ENCODE measurements at places on chromosomes 11 and 22. TPM values are rescaled to one million over a fixed set of nuclear protein-coding genes. Genes with fewer than 3 reads are reported as not detected.

PIH1D2 gene
- 0.91 TPM for polyA plus RNA-seq

GRCh38 chr22:20803696-20804324, 29.9 kb downstream of the SERPIND1 start:
- DNase-seq: no peak

- DNase-seq: no peak
Observed at GRCh38 chr11:17744151-17744940, 9.8 kb downstream of the KCNC1 start.

OR52J3 gene
- not detected for polyA plus RNA-seq

- no peak for DNase-seq
Observed at GRCh38 chr11:41289408-41289807, 170.0 kb downstream of the LRRC4C start.

GRCh38 chr11:57192316-57192715, 10.6 kb downstream of the LRRC55 start:
- DNase-seq: no peak

DNA sequence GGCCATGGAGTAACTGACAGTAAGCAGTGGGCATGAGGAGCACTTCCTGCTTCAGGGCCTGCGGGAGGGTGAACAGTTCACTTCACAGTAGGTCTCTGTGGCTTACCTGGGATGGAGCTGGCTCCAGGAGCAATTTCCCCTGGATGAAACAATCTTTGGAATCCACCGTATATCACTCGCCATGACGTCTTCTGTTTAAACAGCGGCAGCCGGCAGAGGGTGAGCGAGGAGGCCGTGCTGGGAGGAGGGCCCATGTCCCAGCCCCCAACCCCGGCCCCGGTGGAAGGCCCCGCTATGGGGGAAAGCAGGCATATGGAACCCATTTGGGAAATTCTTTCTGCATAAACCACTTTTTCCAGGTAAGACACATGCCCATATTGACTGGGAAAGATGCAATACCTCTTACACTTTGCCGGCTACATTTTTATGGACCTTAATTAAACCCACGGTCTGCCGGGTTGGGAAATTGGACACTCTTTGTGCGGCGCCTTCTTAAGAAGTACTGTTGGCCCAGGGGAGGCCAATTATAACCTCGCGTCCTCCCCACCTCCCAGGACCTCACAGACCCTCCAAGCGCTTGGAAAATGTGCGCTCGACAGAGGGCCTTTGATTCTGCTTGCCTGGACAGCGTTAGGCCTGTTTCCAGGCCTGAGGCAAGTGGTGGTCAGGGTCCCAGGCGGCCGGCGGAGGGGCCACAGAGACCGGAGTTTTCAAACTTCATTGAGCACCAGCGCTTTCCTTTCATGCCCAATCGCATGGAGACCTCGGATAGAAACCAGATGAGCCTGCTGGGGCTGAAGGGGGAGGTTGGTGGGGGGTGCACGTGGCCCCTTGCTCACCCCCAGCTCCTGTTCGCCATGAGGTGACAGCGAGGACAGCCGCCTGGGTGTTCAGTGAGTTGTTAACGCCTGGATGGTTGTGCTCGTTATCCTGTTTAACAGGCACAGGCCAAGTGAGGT, 40.4 kb downstream of the SMIM38 start:
- no peak for DNase-seq

DNA sequence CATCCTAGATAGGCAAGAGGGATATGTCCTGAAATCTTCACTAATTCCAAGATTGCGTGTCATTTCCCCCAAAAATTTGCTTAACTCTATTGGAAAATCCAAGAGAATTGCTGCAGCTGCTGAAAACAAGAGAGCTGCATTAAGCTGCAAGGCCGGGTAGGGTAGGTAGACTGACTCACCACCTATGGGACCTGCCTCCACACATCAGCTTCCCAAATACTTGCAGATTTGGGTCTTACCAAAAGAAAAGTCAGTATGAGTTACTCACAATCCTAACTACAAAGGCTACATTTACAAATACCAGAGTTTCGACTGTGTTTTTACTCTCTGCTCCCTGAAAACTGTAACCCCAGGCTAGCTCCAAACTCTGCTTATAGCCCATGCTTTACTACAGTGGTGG, 142.5 kb upstream of the TEAD1 start:
- DNase-seq: peak; percentile 74

POU2AF2 gene
- polyA plus RNA-seq: not detected

- DNase-seq: no peak
Observed at GRCh38 chr22:35641494-35642120, 6.6 kb upstream of the APOL6 start.

- DNase-seq: peak; percentile 27
Observed at GRCh38 chr11:15673408-15673831, 558.7 kb downstream of the INSC start.

GPHA2 gene
- polyA plus RNA-seq: not detected

- DNase-seq: peak; percentile 31
Observed at GRCh38 chr22:32469799-32470212, 4.8 kb upstream of the FBXO7 start.

DNA sequence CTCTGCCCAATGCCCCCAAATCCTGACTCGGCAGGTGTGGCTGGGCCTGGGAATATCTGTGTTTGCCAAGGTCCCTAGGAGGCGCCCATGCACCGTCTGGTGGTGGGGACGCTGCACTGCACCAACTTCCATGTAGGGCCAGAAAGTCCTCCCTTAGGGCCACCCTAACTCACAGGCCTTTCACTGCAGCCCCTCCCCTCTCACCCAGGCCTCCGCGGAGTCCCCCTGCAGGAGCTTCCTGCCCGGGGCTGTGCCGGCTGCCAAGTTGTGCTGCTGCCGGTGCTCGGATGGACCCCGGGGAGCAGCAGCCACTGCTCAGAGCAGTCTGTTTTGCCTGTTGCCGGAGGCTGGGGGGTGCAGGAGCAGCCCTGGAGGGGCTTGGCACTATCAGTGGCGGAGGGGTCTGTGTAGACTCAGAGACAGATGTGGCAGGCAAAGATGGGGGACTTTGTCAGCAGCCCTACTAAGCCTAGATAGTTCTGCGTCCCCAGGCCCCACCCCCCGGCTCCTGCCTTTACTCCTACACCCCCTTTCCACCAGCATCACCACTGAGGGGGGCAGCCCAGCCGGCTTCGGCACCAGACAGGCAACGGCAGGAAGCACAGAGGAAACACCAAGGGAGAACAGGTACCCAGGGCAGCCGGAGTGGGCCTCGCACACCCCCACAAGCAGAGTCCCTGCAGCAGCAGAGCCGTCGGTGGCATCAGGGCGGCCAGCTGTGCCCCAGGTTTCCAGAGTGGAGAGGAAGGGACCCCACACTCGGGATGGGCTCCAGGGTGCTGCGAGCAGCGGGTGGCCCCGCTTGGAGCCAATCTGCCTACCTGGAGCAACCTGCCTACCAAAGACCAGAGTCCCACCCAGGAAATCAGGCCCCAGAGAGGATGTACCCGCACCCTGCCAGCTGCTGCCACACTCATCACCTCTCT, 124.3 kb downstream of the TRIM29 start:
- peak; percentile 40 for DNase-seq

KDM4E gene
- not detected for polyA plus RNA-seq

- DNase-seq: peak; percentile 61
Observed at GRCh38 chr11:64263021-64263946, 12.0 kb downstream of the PLCB3 start.

DNA sequence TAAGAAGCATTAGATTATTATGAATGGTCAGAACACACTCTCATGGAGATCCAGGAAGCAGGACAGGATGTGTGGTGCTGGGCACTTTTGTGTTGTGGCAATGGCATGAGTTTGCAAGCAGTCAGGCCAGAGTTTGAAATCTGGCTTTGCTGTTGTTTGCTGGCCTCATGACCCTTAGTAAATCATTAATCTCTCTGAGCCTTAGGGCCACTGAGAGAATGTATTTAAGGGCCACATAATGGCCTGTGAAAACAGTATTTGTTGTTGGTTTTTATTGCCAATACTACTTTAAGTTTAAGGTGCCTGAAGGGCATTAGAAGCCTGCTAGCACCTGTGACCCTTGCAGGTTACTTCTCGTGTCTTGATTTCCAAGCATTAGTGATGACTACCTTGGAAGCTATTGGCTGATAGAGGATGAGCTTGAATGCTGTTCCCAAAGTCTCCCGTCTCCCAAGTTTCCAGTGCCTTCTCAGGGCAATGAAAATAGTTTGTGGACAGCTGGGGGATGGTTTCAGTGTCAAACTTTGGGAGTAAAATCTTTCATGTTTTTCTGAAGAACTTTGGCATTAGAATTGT, 24.6 kb downstream of the STIM1 start:
- no peak for DNase-seq

DNA sequence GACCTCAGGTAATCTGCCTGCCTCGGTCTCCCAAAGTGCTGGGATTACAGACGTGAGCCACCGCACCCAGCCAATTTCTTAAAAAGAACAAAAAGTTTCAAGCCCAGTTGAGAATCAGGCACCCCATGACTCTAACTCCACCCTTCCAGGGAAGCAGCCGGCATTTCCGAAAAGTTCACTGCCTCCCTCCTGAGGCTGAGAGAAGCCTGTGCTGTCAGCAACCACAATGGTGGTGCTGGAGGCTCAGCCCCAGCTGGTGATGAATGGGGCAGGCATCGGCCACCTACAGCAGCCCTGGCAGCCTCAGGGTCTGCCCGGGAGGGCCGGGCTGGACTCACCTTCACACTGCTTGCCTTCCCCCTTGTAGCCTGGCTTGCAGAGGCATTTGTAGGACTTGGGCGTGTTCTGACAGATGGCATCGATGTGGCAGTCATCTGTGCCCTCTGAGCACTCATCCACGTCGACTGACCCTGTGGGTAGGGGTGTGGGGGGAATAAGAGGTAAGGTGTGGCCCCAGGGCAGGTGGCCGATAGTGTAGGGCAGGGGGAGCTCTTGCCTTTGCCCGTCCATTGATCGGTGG, 4.3 kb downstream of the SCUBE1 start:
- no peak for DNase-seq

GRCh38 chr11:45527898-45528297, 137.5 kb downstream of the CHST1 start:
- peak; percentile 10 for DNase-seq

OR51B4 gene
- not detected for polyA plus RNA-seq

- DNase-seq: no peak
Observed at GRCh38 chr22:35756722-35757121, 39.0 kb downstream of the APOL5 start.

DNA sequence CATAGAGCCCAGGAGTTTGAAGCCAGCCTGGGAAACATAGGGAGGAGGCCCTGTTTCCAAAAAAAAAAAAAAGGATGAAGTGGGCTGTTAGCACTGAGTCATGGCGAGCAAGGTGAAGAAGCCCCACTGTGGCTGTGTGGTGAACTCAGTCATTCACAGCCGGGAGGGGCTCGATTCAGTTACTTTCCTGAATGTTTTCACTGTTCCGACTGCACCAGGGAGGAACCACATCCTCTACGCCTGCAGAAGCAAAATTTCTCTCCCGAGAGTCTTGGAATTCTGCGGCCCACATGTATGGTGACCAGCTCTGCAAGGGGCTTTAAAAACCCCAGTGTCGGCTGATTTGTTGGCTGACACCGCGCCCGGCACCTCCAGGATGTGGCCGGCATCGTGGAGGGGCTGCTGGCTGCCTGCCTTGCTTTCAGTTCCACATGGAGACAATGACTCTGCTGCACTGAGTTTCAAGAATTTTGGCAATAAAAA, 27.8 kb upstream of the GRAMD4 start:
- DNase-seq: peak; percentile 67

DNA sequence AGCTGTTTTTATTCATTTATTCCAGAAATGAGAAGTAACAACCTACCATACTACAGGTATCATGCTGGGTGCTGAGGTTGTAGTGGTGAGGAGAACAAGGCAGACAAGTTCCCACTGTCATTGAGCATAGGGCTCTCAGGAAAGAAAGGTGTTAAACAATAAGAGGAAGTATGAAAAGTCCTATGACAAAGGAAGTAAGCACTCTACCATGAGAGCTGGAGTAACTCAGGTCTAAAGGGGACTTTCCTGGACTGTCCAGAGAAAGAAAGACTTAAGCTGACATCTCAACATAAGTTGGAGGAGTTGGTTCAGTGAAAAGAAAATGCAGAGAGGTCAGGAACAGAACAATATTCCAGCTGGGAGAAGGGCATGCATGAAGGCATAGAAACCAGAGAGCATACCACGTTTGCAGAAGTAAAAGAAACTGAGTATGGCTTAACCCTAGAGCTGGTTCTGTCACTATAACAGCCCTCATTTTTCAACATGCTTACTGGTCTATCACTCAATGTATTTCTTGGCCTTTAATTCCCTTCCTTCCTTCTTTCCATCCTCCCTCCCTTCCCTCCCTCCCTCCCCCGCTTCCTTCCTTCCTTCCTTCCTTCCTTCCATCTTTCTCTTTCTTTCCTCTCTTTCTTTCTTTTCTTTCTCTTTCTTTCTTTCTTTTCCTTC, 137.8 kb upstream of the BDNF start:
- no peak for DNase-seq

DNA sequence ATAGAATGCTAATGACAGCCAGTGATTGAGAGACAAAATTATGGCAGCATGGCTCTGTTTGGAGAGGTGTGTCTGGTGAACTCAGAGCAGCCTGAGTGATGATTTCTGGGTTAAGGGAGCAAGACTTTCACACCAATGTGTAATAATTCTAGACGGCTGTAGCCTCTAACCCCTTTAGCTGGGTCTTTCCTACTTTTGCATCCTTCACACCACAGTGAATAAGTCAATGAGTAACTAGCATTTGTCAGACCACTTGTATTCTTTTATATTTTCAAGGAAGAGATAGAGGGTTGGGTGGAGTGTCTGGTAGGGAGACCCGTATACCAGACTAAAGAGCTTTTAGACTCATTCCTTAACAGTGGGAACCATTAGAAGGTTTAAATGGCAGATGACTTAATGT, 50.4 kb downstream of the ATXN10 start:
- no peak for DNase-seq

- no peak for DNase-seq
Observed at GRCh38 chr22:23743303-23743705, 7.6 kb downstream of the ZNF70 start.

Measured in mammary epithelial cell (primary cell).